ENCODE measurements at places on chromosomes 6 and 20.
A peak's percentile ranks its signal among the peaks of the same experiment; 100 is the strongest.

GRCh38 chr20:46801003-46801702 lies 91.7 kb downstream of the SLC2A10 start:
- DNase-seq, result no peak

DNA sequence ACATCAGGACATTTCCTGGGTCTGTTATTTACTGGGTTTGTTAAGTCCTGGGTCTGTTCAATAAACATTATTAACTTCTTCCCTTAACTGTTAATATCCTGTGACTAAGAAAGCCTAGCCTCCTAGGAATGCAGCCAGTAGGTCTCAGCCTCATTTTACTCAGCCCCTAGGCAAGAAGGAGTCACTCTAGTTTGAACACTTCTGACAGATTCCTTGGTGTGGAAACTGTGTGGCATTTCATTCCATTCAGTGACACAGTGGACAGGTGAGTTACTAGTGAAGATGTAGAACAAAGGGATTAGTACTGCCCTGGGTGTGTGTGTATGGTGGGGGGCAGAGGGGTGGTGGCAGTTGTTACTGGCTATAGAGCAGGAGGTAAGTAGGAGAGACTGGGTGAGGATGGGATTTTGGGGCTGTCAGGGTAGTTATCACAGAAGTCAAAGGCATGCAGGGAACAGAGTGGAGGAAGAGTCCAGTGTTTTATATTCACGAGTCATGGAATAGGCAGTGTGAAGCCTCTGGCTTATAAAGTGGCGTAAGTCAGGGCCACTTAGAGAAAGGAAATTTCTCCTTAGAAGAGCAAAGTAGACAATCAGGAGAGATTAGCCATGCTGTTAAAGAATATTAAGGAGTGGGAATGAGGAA lies 28.4 kb downstream of the RNF182 start:
- DNase-seq, result no peak

- DNase-seq, result no peak
Measured at GRCh38 chr6:72954716-72955115, 270.6 kb downstream of the KHDC1L start.

- DNase-seq, result no peak
Measured at GRCh38 chr6:143176090-143177021, 115.7 kb downstream of the AIG1 start.

DNA sequence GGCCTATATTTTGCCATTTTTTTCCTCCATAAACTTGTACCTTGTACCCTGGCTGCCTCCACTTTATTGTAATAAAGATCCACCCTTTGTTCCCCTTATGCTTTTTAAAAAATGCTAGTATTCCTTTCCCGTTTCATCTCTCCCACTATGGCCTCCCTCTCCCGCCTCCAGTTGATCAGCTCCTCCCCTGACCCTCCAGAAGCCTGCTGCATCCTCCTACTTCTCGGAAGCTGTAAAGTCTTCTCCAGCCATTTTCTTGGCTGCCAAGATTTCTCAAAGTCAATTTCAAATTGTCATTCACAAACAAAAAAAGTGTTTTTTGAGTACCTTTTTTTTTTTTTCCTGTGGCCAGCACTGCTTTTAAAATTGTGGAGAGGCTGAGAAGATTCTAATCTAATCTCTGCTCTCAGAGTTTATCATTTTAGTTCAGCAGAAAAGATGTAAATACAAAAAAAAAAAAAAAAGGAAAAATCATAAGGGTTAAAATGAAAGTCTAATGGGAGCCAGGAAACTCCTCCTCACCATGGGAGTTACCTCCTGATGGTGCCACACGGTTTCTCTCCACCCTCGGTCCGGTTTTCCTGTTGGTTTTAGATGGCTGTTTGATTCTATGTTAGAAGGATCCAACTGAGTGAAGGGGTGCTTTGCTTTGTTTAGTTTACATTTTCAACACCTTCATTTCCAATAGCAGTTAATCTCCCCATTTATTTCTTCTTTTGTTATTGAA lies 103.0 kb upstream of the KCNK16 start:
- DNase-seq, result no peak

GRCh38 chr6:19934996-19935591 lies 97.9 kb downstream of the ID4 start:
- DNase-seq, result no peak

DNA sequence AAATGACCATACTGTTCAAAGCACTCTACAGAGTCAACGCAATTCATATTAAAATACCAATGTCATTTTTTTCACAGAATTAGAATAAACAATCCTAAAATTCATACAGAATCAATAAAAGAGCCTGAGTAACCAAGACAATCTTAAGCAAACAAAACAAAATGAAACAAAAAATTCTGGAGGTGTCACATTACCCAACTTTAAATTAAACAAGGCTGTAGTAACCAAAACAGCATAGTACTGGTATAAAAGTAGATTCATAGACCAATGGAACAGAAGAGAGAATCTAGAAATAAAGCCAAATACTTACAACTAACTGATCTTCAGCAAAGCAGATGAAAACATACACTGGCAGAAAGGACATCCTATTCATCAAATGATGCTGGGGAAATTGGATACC lies 346.9 kb upstream of the JAG1 start:
- DNase-seq, result no peak

DNA sequence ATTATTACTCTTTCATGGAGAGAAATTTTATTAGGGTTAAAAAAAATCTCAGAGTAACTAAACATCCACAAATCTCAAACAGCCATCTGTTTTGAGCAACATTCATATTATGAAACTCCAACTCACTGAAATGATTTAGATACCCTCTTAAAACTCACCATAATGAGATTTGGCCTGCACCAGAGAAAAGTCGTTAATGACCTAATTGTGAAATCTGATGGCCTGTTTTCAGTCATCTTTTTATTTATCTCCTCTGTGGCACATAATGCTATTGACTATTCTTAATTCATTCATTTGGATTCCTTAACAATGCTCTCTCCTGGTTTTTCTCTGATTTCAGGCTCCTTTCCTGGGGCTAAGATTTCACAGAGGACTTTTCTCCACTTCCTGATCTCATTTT lies 192.7 kb downstream of the RNF144B start:
- no peak for DNase-seq

GRCh38 chr6:158283304-158283980 lies 28.8 kb upstream of the TULP4 start:
- DNase-seq, result peak; percentile 69

- DNase-seq, result no peak
Measured at GRCh38 chr6:135256866-135257265, 75.8 kb downstream of the MYB start.

DNA sequence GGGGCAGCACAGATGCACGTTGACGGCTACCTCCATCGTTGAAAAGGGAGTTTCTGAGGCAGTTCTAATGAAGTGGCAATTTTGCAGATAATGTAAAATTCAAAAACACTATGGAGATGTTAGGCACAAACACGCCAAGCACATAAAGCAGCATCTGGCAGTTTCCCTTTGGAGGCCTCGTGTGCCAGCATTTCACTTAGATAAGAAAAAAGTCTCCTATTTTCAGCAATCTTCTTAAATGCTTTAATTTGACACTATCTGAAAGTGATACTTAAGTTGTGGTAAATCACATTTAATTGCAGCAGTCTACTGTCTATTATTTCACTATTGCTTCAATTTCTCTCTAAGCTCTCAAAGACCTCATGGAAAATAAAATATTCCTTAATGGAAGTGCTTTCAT lies 125.3 kb upstream of the PROKR2 start:
- no peak for DNase-seq

- DNase-seq, result no peak
Measured at GRCh38 chr6:78199044-78199443, 546.2 kb downstream of the MEI4 start.

DNA sequence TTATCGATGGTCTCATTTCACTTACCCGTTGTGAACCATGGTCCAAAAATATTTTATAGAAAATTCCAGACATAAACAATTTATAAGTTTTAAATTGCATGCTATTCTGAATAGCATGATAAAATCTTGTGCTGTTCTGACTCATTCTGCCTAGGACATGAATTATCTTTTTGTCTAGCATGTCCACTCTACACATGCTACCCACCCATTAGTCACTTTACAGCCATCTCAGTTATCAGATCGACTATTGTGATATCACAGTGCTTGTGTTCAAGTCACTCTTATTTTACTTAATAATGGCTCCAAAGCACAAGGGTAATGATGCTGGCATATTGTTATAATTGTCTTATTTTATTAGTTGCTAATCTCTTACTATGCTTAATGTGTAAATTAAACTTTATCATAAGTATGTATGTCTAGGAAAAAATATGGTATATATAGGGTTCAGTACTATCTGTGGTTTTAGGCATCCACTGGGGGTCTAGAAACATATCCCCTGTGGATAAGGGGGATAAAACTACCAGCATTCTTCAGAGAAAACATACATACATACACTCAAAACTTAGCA lies 252.0 kb upstream of the HTR1E start:
- no peak for DNase-seq

GRCh38 chr20:58637466-58638213 lies 13.4 kb upstream of the STX16 start:
- DNase-seq, result peak; percentile 51

DNA sequence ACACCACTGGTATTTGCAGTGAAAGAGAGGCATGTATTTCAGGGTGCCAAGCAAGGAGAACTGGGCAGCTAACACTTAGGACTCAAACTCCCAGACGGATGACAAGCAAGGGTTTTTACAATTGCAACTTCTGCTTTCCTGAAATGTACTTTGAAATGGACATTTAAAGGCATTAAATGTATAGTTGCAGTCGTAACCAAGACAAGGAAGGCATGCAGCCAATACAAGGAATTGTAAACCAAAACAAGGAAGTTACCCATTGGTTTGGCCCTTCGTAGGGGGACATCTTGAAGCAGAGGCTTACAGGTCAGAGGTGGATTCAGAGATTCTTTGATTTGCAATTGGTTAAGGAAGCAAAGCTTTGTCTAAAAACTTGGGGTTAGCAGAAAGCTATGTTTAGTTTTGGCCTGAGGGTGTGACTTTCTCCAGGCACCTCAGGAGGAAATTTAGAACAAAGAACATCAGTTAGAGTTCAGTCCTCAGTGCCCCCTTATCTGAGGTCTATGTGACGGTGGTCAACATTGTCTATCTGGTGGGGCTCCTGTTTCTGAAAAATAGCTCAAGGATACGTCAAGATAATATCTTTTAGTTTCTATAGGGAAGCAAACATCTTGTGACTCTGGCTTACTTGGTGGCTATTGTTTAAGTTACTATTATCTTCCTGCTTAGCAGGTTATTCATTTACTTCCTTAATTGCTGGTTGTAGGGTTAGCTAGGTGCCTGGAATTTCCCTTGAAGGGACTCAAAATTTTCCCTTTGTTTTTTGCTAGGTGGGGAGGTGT lies 266.0 kb downstream of the CD83 start:
- no peak for DNase-seq

DNA sequence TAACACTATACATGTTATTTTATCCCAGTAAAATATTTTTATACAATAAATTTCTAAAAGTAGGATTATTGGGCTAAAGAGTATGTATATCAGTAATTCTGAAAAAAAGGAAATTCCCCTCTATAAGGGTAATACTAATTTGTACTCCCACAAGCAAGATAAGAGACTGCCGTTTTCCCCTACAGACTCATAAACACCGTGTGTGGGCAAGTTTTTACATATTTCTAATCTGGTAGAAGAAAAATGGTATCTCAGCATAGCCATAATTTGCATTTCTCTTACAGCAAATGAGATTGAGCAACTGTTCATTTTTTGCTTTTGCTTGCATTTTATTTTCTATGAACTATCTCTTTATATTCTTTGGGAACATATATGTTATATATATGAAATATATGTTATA lies 26.0 kb upstream of the MYMX start:
- no peak for DNase-seq

DNA sequence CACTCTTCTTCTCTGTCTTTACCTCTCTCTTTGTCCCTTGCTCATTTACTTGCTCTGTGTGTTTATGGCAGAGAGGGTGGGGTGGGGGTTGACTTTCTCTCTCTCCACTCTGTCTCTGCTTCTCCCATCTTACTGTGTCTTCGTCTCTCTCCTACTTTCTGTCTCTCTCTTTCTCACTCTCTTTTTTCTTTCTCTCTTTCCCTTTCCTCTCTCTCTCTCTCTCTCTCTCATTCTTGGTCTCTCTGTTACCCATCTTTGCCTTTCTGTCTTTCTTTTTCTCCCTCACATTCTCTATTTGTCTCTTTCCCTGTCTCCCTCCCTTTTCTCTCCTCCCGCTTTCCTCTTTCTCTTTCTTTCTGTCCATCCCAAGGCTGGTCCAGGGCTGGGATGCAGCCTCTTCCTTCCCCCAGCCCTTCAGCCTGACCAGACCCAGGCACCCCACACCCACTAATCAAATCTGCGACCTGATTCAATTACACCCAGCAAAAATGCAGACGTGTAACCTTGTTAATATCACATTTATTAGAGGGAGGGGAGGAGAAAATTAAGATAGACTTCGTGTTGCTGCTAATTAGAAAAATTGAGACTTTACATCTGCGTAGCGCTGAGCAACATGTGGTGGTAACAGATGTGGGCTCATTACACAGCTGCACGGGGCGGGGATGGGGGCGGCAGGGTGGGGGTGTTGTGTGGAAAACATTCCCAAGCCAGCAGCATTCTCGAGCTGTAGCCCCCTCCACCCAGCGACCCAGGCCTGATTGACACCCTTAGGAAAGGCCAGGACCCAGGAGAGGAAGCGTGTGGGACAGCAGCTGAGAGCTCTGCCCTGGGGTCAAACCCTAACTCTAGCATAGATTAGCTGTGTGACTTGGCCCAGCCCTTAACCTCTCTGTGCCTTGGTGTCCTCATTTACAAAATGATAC lies 124.9 kb upstream of the MAFB start:
- DNase-seq, result no peak

DNA sequence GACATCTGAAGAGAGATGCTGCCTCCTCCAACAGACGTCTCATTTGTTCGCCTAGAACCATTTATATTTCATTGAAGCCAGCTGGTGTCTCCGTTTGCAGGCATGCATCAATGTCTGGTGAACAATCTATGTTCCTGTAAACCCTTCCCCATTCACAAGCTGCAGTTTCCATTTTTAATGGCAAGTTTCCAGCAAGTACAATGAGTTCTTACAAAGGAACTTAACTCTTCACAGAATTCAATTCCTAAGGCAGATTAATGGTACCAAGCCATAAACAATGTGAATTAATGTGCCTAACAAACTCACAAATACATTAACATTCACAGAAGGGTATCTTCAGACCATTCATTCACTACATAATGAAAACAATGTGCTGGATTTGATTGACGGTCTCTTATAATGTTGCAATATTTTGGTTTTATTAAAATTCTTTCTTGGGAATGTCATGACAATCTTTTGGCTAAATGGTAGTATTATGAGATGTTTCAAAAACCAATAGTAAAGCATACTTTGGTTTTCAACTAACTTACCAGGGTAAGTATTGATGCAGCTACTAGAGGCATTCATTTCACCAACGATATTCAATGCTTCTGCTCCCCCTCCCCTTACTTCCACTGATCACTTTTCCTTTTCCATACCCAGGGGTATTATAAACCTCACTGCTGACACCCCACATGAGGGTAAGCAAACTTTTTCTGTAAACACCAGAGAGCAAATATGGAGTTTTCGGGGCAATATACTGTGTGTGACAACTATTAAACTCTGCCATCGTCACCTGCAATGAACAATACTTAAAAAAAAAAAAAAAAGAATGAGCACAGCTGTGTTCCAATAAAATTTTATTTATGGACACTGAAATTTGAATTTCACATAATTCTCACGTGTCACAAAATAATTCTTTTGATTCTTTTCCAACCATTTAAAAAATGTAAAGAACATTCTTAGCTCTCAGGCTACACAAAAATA lies 4.2 kb downstream of the AKIRIN2 start:
- no peak for DNase-seq
